NCI-H226 (cell line): ENCODE measurements at places on chromosomes 5 and 9.

- no peak for DNase-seq
These were observed 3.1 kb downstream of the FGD3 start for GRCh38 chr9:92950359-92950955.

- DNase-seq: no peak
These were observed 6.8 kb downstream of the DCAF12 start for GRCh38 chr9:34119713-34120112.

DNA sequence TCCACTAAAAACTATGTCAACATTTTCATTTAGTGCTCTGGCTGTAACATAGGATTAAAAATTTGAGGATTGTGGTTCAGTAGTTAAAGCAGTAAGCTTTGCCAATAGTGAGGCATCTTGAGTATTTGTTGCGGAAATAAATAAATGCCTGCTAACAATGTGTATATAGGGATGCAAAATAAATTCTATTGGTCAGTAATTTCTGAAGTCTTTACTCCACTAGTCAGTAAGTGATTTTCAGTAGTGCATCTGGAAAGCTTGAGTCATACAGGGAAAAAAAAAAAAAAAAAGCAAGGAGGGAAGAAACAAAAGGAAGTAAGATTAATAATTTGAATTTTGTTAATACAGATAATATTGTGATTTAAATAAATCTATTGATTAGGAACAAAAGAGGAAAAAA is 21.0 kb downstream of the NIPBL start:
- no peak for DNase-seq

- DNase-seq: no peak
These were observed 62.4 kb downstream of the SECISBP2 start for GRCh38 chr9:89380437-89381307.

DNA sequence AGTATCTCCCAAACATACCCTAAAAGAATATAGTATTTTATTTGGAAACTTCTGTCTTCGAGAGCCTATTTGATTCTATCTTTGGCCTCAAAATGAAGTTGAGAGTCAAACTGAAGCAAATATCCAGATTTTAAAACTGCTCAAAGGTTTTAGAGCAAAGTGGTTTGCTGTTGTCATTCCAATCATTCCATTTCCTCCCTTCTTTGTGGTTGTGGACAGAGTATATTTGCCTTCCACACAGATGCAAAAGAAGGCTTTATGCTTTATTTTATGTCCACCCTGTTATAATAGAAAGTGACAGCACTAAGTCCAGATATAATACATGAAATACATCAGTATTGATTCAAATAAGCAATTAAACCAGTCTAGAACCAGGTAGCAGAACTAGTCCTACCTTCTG is 12.4 kb downstream of the GZMK start:
- peak; percentile 31 for DNase-seq

DNA sequence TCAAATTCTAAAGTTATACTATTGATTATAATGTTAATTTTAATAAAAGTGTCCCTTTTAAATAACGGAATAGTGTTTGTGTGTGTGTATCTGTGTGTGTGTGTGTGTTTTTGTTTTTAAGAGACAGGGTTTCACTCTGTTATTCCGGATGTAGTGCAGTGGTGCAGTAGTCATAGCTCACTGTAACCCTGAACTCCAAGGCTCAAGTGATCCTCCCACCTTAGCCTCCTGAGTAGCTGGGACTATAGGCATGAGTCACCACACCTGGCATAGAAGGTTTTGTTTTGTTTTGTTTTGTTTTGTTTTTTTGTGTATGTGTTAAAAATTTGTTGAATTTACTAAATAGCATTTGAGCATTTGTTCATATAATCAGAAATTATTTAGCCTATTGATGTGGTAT is 64.6 kb downstream of the YTHDC2 start:
- peak; percentile 28 for DNase-seq

- DNase-seq: no peak
These were observed 412.7 kb downstream of the CTNND2 start for GRCh38 chr5:11491404-11492075.
